ENCODE measurements at places on chromosomes 1 and 21. TPM values are rescaled to one million over a fixed set of nuclear protein-coding genes. Genes with fewer than 3 reads are reported as not detected.

- H3K27me3 ChIP-seq = no peaks in the 10 kb centered on the region
- H3K36me3 ChIP-seq = no peaks in the 10 kb centered on the region
- H3K4me1 ChIP-seq = peaks cover 11% of the 10 kb centered on the region
- no peak overlapping the region for H3K4me3 ChIP-seq
These were observed 23.9 kb upstream of the ITLN2 start for GRCh38 chr1:160978510-160978927.

Gene RXRG
- 3.1 TPM for total RNA-seq

- H3K36me3 ChIP-seq = no peaks in the 10 kb centered on the region
- no peak for DNase-seq
- H3K4me3 ChIP-seq = no peak overlapping the region
These were observed 45.4 kb upstream of the LRRN2 start for GRCh38 chr1:204730826-204731459.

DNA sequence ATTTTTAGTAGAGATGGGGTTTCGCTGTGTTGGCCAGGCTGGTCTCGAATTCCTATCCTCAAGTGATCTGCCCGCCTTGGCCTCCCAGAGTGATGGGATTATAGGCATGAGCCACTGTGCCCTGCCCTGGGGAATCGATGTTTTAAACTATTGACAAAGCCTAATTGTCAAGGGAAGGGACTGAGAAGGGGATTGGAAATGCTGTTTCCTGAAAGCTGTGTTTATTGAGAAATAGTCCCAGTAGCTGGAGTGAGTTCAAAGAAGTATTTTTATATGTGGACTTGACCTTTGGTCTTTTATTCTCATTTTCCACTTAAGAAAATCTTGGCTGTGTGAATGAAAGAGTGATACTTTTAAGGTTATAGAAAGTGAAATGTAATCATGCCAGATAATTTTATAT is 47.5 kb downstream of the KIF1B start:
- peaks cover 58% of the 10 kb centered on the region for H3K36me3 ChIP-seq
- peaks cover 36% of the 10 kb centered on the region for H3K4me1 ChIP-seq
- no peak for DNase-seq

- H3K36me3 ChIP-seq = no peaks in the 10 kb centered on the region
- H3K27me3 ChIP-seq = no peaks in the 10 kb centered on the region
- no peaks in the 10 kb centered on the region for H3K4me1 ChIP-seq
These were observed 4.5 kb downstream of the CYP4A11 start for GRCh38 chr1:46936788-46937187.

DNA sequence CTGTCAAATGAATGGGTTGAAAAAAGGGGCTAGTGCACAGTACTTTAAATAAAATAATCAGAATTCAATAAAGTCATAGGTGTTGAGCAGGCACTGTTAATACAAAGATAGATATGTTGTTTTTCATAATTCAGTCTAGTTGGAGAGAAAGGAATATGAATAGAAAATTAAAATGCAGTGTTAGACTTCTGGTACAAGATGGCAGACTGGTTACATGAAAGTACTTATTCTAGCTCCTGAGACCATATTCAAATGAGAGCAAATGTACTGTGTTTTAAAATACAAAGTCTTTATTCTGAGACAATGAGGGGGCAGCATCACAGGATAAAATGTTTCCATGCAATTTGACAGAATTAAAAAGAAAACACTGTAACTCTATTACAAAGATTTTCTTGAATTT is 542.1 kb downstream of the COL11A1 start:
- H3K27me3 ChIP-seq = no peaks in the 10 kb centered on the region
- no peak for DNase-seq
- H3K36me3 ChIP-seq = no peaks in the 10 kb centered on the region
- H3K4me3 ChIP-seq = no peak overlapping the region
- H3K27ac ChIP-seq = no peak overlapping the region
